ENCODE measurements at places on chromosomes 12 and 14. TPM values are rescaled to one million over a fixed set of nuclear protein-coding genes. Genes with fewer than 3 reads are reported as not detected.

GSKIP gene
- total RNA-seq: 37.8 TPM

VWF gene
- total RNA-seq: 18.5 TPM

ETFBKMT gene
- 4.4 TPM for total RNA-seq

TBX3 gene
- total RNA-seq: 7.6 TPM

HPD gene
- total RNA-seq: not detected

FOXN4 gene
- total RNA-seq: 0.23 TPM

TAS2R7 gene
- 0.69 TPM for total RNA-seq

CMKLR1 gene
- 2.8 TPM for total RNA-seq

DLK1 gene
- total RNA-seq: 1.4 TPM

PAPLN gene
- 1.4 TPM for total RNA-seq

DBX2 gene
- total RNA-seq: 6.9 TPM

SLC35F4 gene
- total RNA-seq: 7.6 TPM

MORN3 gene
- 3.9 TPM for total RNA-seq

TAS2R10 gene
- total RNA-seq: 3.7 TPM

INSM2 gene
- total RNA-seq: 2.3 TPM

DCAF4 gene
- total RNA-seq: 12.7 TPM

AKT1 gene
- total RNA-seq: 99.0 TPM

Measured in diencephalon (tissue), 1 donor.